Right cardiac atrium (tissue), 5 donors: ENCODE measurements at places on chromosomes 7 and 10. TPM values are rescaled to one million over a fixed set of nuclear protein-coding genes. Genes with fewer than 3 reads are reported as not detected.

- DNase-seq = no peak
Observed at GRCh38 chr7:102291056-102291915, 4.6 kb downstream of the SH2B2 start.

DNA sequence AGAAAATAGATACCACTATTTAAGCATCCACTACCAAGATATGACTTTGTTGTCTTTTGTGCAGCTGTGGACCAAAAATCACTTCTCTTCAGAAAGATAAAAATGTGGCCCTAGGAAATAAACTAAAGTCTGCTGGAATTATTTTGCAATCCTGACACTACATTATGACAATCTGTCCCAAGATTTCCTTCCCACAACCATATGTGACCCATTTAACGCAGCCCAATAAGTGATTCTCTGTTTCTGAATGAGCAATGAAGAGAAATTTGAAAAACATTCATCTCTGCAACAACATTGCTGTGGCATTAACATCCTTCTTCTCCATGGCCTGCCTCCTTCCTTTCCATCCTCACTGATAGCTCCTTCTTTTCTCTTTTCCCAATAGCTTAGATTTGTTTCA is 212.0 kb downstream of the TSPAN12 start:
- no peak for DNase-seq

Gene CEP55
- total RNA-seq = 0.19 TPM

DNA sequence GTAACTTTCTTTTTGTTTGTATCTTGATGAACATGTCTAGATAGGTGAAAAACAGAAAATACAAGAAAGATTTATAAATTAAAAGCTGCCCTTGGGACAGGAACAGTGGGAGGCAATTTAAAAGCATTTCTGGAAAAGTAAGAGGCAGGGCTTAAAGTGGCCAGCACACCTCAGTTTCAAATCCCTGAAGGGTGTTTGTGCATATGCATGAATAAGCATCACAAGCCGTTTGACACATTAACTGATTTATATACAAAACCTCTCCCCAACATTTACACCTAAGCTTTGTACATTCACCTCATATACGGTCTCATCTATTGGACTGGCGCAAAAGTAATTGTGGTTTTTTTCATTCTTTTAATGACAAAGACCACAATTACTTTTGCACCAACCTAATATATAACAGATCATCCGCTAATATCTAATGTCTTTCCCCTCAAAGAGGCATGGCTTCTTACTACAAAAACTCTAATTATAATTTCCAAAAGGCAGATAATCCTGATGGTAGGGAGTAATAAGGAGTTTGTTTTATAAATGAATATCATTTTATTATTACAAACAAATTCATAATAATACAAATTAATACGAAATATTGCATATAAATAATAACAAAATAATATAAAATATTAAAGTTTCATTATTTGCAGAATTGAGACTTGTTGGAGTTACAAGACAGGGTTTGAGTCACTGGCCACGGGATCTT is 48.3 kb downstream of the LRGUK start:
- DNase-seq = no peak

DNA sequence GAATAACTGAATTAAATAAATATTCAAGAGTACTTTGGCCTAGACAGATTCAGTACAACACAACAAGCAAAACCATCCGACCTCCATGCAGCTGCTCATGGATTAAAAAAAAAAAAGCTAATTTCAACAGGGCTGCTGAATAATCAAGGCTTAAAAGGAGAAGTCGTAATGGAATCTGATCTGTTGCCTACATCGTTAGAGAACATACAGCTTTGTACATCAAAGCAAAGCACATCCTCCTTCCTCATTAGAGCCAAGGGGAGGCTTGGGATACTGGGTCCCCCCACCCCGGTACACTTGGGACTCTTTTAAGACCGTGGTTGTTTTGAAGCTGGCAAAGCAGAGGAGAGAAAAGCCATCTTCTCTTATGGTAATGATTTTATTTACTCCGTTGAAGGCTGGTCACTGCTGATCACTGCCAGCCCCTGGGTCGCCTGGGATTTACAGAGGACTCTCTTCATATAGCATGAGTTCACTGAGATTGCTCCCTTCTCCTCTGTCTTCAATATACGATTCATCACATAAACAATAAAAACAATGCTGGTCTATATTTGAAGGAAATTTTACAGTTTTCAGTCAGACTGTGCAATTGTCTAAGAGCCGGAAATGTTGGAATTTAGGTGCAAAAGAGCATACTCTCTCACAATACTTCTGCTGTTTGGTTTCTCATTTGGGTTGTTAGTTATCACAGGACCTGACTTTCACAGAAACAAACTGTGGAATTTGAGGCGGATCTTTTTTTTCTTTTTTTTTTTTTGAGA is 148.8 kb downstream of the FAM107B start:
- DNase-seq = no peak

Gene RNLS
- 18.5 TPM for total RNA-seq

DNA sequence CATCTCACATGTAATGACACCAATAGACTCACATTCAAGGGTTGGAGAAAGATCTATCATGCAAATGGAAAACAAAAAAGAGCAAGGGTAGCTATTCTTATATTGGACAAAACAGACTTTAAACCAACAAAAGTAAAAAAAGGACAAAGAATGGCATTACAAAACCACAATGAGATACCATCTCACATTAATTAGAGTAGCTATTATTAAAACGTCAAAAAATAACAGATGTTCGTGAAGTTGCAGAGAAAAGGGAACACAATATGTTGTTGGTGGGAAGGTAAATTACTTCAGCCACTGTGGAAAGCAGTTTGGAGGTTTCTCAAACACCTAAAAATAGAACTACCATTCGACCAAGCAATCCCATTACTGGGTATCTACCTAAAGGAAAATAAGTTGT is 197.0 kb downstream of the SNX13 start:
- no peak for DNase-seq
